Caudate nucleus (tissue), 63 donors: ENCODE measurements at places on chromosomes 7 and 10.

DNA sequence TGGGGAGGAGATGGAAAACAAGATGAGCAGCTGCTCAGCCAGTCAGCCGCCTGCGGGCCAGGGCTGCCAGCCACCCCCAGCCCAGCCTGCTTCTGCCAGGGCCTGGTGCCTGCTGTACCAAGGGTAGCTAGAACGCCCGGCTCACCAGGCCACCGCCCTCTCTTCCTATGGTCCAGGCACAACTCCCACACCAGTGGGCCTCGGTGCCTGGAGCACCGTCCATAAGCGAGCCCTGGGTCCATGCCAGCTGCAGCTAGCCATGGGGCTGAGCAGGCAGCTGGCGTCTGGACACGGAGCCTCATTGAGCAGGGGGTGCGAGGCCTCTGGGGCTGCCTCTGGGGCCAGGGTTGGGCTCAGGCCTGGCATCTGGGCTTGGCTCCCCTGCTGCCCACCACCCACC lies 8.5 kb upstream of the RABGEF1 start:
- no peak for DNase-seq

- no peak for DNase-seq
These were observed 63.5 kb downstream of the LGI1 start for GRCh38 chr10:93821051-93821772.

DNA sequence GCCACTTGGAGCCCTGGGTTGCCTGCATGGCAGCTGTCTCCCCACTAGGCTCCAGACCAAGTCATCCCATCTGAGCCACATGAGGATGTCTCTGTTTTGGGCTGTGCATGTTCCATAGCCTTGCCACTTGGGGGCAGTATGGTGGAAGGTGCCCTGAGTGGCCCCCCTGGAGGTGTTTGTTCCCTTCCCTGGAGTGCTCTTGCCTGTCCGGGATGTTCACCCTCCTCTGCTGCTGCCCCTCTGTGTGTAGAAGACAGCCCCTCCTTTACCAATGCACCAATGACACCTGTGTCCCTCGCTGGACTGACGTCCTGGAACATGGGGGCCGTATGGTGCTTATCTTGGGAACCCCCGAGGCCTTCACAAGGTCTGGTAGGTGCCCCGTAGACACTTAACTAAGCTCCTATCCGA lies 100.2 kb downstream of the ACTR3B start:
- DNase-seq: no peak

- no peak for DNase-seq
These were observed 12.1 kb downstream of the HKDC1 start for GRCh38 chr10:69232252-69232651.

GRCh38 chr10:75782463-75783248 lies 351.2 kb downstream of the LRMDA start:
- DNase-seq: no peak

GRCh38 chr7:96118449-96119001 lies 203.4 kb downstream of the SLC25A13 start:
- DNase-seq: no peak

GRCh38 chr10:129938460-129938859 lies 25.6 kb downstream of the EBF3 start:
- DNase-seq: no peak

DNA sequence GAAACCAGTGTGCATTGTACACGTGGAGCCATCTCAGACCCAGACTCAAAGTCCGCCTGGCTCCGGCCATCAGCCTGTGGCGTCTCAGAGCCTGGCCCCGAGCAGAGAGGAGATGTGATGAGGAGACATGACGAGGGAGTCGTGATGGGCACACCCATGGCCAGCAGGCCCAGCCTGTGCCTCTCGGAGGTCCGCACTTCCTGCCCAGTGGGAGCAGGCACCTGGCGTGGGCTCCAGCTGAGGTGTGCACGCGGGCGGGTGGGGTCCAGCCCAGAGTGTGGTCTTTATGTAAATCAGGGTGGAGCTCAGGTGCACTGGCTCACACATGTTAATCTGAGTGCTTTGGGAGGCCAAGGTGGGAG lies 26.0 kb upstream of the GPR146 start:
- no peak for DNase-seq

GRCh38 chr7:157875230-157876179 lies 538.7 kb downstream of the DNAJB6 start:
- DNase-seq: no peak

DNA sequence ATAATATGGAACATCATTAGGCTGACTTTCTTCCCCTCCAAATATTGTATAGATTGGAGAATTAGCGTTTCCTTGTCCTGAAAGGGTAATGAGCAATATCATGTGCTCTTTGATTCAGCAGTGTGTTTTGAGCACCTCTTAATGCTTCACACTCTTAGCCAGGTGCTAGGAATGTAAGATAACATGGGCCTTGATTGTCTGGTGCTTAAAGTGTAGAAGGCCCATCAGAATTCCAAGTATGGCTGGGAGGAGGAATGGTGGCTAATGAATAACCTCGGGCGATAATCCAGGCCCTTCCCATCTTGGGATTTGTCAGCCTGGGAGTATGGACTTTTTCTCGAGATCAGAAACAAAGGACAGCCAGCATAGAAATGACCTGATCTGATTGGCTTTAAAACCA lies 8.6 kb downstream of the TSPAN13 start:
- no peak for DNase-seq

DNA sequence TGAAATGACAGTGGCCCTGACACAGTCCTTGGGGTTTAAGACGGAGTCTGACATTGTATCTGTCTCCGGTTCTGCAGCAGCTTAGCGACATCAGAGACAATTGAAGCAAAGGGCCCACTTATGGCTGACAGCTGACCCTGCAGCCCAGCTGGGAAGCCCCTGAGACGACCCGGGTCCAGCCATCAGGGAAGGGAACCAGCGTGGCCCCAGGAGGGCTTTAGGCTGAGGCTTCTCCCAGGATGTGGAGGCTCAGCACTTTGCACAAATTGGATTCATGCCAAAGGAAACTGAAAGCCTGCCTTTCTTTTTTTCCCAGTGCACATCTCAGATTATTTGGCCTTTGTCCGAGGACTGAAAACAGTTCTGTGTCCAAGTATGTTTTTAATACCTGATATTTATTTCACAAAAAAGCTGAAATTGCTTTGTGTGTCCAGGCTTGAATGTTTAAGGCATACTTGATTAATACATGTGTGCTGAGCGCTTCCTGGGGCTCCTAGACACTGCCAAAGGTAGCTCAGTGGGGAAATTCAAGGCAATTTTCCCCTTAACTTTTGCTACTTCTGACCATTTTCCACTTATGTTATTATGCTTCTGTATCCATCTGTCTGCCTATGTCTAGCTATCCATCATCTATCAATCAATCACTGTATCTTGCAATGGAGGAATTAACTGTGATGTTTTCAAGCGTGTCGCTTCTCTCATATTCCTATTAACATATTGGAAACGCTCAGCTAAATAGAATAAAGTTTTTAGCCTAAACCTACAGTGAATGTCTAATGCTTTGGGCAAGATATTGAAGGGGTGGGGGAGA lies 34.8 kb downstream of the KLF6 start:
- DNase-seq: no peak

DNA sequence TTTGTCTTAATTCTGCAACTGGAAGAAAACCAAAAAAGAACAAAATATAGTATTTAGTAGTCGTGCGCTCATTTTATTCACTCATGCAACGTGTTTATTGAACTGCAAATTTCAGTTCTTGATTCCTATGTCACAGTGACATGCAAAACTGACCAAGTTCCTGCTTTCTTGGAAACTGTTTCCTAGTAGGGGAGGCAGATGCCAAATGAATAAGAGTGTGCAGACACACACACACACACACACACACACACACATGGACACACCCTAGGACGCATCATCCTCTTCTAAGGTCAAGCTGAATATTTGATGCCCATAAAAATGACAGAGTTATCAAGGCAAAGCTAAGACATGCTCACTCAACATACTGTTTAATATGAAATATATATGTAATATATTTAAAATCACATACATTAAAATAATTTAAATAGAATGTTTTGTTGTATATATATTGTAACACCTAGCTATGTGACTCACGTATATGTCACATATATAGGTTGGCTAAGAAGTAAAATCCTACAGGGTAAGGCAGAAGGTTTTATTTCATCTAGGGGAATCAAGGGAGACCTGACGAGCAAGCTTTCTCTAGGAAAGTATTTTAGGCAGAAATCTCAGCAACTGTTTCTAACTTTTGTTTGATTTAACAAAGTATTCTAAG lies 79.6 kb downstream of the SVIL start:
- no peak for DNase-seq

DNA sequence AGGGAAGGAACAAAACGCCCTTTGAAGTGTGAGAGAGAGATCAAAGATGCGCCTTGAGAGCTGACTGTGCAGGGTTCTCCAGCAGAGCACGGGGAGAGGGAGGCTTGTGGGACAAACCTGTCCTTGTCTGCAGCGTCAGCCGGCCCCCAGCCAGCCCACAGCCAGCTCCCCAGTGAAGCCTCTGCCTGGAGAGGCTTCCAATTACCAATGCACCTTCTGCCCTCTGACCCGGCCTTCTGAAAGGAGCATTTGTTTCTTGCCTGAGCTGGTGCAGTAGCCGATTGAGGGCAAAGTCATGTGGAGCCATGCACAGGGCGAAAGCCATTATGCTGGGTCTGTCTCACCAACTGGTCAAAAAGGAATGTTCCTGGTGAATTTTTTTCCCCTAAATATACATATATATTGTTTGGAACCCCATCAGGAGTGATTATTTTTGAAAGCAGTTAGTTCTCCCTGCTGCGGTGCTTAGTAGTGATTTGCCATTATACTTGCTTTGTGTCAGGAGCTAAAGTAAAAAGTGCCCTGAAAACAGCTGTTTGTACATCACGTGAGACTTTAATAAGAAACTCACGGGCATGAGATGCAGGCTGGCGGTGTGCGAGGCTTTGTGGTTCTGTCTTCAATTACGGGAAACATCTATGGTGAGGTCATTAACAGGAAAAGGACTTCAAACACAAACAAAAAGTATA lies 268.6 kb downstream of the KLF6 start:
- no peak for DNase-seq

GRCh38 chr7:133919810-133920209 lies 207.3 kb upstream of the LRGUK start:
- no peak for DNase-seq

- no peak for DNase-seq
These were observed 165.0 kb downstream of the CHN2 start for GRCh38 chr7:29359482-29360093.

GRCh38 chr7:105009667-105010503 lies 4.1 kb upstream of the KMT2E start:
- DNase-seq: no peak

DNA sequence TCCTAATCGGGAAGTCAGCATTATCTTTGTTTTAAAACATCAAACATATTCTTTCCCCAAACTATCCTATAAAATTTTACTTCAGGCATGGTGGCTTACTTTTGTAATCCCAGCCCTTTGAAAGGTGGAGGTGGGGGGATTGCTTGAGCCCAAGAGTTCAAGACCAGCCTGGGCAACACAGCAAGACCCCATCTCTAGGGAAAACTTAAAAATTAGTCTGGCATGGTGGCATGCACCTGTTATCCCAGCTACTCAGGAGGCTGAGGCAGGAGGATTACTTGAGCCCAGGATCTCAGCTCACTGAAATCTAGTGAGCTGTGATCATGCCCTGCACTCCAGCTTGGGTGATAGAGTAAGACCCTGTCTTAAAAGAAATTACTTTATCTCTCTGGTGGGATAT lies 4.9 kb downstream of the CLDN12 start:
- DNase-seq: no peak
